ELF-1 (cell line): ENCODE measurements at places on chromosomes 1 and 21.

DNA sequence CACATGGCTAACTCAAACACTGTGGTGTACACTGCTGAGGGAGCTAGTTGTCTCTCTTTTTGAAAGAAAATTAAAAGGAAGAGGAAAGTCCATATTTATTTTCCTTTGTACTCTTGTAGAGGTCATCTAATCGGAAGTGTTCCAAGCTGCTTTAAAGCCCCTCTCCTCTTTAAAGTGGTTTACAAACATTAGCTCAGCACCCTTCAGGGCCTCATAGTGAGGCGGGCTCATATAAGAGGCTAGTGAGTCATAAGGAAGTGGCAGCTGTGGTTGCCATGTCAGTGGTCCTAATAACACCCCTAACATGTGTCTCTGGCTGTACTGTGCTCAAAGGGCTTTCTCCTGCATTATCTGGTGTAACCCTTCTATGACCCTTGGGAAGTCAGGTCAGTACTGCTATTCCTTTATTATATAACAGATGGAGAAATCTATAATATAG lies 104.4 kb upstream of the SERBP1 start:
- DNase-seq = no peak

- DNase-seq = no peak
These were observed 27.3 kb upstream of the ZNF362 start for GRCh38 chr1:33228935-33229487.

DNA sequence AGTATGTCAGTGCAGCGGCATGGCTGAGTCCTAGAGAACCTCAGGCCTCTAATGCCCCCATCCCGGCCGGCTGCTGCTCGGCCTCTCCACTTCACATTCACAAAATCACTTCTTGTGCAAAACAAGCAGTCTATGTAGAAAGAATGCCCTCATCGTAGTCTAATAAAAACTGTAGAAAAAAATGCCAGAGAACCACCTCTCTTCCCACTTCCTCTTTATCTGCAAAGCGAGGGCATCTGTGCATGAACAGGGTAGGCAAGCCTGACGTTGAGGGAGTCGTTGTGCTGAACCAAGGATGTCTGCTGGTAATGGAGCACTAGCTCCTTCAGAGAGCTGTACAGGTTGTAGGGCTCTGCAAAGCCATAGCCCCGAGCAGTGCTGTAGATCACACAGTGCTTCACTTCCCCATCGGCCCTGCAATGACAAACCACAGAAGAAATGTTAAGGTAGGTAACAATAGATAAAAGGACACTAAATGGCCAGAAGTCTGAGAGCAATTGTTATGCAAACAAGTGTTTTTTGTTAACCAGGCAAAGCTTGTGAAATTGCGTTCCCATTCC lies 88.9 kb downstream of the PIK3R3 start:
- DNase-seq = peak; percentile 94

- no peak for DNase-seq
These were observed 241.2 kb downstream of the RGS7 start for GRCh38 chr1:241115784-241116183.

- DNase-seq = no peak
These were observed 611.4 kb upstream of the USP24 start for GRCh38 chr1:55826381-55827080.

DNA sequence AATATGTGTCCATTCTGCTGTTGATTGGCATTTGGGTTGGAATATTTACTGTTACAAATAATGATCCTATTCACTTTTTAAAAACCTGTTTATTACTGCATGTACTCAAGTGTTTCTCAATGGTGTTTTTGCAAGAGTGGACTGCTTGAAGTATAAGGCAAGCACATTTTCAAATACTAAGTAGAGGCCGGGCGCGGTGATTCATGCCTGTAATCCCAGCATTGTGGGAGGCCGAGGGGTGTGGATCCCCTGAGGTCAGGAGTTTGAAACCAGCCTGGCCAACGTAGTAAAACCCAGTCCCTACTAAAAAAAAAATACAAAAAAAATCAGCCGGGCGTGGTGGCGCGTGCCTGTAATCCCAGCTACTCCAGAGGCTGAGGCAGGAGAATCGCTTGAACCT lies 276.9 kb upstream of the ADGRL4 start:
- DNase-seq = no peak

- no peak for DNase-seq
These were observed 24.8 kb downstream of the PGM1 start for GRCh38 chr1:63618011-63618410.

DNA sequence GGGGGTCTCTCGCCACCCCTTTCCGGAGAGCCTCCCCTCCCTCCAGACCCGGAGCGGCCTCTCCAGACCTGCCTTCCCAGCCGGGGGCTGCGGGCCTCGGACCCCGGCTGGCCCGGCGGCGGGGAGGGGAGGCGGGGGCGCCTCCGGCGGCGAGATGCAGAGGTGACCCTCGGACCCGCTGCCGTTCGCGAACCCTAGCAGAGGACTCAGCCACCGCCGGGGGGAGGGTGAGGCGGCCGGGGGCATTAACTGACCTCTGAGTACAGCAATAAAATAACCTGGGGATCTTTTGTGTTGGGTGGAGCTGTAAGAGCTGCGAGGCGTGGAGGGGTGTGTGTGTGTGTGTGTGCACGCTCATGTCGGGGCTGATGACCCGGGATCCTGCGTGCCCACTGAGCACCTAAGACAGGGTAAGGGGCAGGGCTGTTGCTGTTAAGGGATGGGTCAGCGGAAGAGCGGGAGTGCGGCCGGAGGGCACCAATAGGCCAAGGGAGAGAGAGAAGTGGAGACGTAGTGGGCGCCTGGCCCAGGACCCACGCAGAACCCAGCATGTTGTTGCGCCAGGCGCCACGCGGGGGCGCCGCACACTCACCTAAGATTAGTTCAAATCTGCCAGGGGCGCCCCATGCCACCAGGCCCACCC lies 6.3 kb downstream of the HAPLN2 start:
- DNase-seq = peak; percentile 67

DNA sequence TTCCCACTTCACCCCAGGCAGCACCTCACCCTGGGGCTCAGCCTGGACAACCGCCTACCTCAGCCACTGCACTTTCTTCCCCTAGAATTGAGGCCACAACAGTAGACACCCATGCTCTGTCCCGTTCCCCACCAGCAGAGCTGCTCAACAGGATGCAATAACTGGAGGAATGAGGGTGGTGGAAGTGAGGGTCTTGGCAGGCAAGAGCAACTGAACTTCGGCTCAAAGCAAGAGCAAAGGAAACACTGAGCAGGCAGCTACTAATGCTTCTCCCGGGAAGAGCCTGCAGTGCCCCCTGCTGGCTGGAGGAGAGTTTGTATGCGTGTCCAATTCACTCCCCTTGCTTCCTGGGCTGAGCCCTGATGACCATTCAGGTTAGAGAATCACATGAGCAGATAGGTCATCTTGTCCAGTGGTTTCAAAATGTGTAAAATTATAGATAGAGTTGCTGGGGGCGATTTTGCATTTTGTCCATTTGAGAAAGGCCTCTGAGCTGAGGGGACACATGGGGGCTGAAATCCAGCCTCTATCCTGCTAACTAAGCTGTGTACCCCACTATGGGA lies 13.9 kb downstream of the NT5C1A start:
- peak; percentile 86 for DNase-seq

- DNase-seq = no peak
These were observed 116.7 kb downstream of the RHOU start for GRCh38 chr1:228852024-228852423.

DNA sequence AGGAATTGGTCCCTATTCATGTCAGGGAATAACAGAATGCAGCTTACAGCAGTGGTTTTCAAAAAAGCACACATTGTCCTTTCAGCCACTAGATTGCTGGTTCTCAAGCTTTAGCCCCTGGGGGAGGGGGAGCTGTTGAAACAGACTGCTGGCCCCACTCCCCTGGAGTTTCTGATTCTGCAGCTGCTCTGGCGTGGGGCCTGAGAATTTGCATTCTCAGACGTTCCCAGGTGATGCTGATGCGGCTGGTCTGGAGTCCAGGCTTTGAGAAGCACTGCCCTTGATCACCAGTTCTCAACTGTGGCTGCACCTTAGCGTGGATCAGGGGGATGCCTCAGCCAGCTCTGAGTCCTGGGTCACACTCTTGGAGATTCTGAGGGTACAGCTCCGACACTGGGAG lies 62.7 kb upstream of the LAPTM5 start:
- DNase-seq = no peak

GRCh38 chr1:58045094-58045705 lies 501.3 kb downstream of the OMA1 start:
- no peak for DNase-seq

GRCh38 chr1:93114391-93114790 lies 35.3 kb downstream of the MTF2 start:
- DNase-seq = no peak

- no peak for DNase-seq
These were observed 181.2 kb upstream of the SNX7 start for GRCh38 chr1:98480271-98480670.

GRCh38 chr1:210294999-210295745 lies 33.5 kb upstream of the HHAT start:
- DNase-seq = peak; percentile 90

DNA sequence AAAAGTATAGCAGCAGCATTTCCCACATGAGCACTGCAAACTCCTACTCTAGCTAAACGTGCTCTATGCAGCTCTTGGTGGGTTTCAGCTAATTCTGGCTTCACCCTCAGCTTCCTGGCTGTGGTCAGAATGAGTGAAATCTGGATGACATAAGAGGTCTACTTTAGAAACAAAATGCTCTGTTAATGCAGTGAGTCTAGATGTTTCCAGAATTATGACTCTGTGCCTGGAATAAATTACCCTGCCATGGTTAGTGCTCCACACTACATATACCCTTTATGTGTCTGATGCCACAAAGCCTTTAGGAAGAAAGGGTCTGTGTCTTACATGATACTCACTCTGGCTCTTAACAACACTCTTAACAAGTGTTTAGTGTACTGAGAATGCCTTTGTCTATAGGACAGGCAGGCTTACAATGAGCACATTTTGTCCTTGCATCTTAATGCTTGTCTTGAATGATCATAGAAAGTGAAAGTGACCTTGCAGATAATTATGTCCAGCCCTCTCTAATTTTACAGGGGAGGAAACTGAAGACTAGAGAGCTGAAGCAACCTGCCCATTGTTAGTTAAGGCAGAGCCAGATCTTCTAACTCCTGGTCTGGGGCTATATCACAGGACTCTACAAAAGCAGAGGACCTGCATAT lies 9.2 kb downstream of the S100A10 start:
- DNase-seq = no peak

DNA sequence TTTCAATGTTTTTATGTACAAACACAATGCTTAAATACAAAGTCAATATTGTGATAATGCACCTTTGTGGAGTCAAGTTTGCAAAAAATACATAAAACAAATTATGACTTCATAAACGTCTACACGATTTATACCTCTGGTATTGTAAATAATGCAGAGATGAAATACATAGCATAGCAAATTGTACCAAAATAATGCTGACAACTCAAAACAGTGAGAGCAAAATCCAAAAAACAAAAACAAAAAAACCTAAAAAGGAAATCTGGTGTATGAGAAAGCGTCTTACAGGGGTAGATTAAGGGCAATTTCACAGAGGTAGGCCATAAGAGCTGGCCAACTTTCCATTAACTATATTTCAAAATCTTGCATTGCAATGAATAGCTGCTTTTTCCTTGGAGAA lies 161.5 kb upstream of the LRRC7 start:
- DNase-seq = no peak

DNA sequence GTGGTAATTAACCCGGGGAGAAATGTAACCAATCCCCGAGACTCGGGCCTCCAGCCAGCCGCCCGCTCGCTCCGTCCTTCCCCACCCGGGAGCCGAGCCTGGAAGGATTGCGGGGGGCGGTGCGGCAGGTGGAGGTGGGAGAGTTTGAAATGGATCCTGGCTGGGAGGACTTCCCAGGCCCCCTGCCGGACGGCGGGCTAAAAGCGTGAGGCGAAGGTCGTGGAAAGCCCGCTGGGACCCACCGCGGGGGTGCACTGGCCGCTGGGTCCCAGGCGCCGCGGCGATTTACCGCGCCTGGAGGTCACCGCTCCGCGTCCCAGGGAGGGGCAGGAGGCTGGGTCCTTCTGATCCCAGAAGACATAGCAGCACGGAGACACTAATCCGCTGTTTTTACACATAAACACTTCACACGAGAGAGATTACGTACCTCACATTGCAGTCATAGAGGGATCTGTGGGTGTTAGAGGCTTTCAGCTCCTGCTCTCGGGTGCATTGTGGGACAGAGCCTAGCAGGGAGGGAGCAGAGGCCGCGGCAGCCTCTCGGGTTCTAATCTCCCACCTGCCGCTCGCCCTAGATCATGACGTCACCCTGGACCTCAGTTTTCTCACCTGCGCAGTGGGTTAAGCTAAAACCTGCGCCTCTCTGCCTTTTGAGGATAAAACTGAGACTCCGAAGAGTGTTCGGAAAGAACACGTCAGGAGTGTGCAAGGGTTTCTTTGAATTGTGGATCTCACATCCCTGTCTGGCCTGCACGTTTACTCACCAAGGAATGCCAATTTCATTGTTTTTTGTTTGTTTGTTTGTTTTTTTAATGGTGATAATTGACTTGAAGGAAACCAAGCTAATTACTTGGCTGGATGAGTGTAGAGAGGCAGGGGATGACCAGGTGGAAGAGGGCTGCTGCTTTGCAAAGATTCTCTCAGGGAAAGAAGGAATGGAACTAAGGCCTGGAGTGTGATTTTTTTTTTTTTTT lies 17.1 kb upstream of the TMEM9 start:
- peak; percentile 75 for DNase-seq

GRCh38 chr1:39575191-39576015 lies 1.2 kb downstream of the PABPC4 start:
- peak; percentile 45 for DNase-seq

GRCh38 chr21:41779659-41780058 lies 12.8 kb upstream of the RIPK4 start:
- DNase-seq = no peak

DNA sequence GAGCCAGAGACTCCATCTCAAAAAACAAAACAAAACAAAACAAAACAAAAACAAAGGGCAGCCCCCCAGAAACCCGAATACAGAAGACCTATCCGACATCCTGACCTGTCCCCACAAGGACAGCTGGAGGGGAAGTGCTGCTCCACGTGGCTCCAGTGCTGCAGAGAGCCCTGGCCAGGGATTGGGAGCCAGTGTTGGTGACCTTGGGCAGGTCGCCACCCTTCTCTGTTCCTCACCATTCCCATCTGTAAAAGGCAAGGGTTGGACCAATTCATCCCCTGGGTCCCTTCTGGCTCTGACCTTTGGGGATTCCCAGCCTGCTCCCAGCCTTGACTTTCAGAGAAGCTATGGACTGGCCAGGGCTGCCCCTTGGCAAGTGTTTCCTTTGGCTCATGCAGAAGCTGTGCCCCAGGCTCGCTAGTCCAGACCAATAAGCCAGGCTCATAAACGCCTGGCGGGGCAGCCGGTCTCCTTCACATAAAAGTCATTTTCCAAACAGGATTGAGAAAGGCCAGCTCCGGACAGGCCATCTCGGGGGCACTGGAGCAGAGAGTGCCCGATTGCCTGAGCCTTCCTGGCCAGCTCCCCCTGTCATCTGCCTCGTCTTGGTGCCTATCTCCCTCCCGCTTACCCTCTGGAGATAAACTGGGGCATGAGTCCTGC lies 20.0 kb upstream of the PADI1 start:
- DNase-seq = no peak

- DNase-seq = peak; percentile 65
These were observed 168.6 kb downstream of the KAZN start for GRCh38 chr1:14767075-14767474.

DNA sequence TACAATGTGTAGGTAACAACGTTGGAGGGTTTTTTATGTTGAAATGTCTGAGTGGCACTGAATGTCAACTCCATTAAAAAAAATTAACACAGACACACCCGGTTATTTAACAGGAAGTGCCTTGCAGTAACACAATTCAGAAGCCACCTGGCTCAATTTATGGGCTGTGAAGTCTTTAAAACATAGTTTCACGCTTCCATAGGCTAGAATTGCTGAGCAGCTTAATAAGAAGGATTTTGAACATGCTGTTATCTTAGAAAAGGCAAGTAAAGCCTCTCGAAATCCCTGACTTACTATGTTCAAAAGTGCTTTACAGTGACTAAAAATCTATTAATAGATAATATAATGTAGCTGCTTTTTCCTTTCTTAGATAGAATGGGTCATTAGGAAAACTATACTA lies 19.7 kb downstream of the SRSF4 start:
- DNase-seq = no peak
